Right atrium auricular region (tissue), 2 donors: ENCODE measurements at places on chromosomes 2 and 18.

- DNase-seq: no peak
Observed at GRCh38 chr2:201327678-201328077, 29.5 kb downstream of the FLACC1 start.

DNA sequence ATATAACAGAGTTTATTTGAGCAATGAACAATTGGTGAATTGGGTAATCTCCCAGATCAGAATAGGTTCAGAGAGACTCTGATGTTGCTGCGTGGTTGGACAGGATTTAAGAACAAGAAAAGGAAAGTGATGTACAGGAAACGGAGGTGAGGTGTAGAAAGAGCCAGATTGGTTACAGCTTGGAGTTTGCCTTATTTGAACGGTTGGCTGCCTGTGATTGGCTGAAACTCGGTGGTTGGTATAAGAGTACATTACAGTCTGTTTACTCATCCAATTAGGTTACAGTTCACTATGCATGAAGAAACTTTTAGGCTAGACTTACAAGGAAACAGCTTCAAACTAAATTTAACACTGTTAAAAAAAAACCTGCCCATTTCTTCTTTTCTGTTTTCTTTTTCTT, 68.0 kb upstream of the CABLES1 start:
- no peak for DNase-seq

DNA sequence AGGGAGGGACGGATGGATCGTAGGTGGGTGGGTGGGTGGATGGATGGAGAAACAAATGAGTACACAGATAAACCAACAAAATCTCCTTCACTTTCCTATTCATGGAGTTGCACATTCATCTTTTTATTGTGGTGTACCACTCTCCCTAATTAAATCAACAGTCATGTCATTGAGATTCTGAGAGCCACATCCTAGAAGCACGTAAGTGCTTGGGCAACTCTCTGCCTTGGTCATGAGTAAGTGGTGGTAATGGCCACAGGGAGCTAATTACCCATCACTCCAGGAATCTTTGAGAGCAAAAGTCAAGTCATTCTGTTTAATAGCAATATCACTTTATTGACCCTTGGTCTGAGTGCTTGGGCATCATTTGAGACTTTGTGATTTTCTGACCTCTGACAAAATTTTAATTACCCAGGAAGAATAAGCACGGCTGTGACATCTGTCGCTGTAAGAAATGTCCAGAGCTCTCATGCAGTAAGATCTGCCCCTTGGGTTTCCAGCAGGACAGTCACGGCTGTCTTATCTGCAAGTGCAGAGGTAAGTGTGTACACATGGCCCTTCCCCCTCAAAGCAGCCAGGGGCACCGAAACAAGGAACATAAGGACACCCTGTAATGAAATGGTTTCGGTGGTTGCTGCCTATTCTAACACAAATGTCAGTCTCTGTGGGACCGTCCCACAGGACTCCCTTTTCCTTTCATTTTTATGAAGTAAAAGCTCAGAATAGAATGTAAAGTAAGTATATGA, 85.9 kb downstream of the FEZ2 start:
- DNase-seq: no peak

DNA sequence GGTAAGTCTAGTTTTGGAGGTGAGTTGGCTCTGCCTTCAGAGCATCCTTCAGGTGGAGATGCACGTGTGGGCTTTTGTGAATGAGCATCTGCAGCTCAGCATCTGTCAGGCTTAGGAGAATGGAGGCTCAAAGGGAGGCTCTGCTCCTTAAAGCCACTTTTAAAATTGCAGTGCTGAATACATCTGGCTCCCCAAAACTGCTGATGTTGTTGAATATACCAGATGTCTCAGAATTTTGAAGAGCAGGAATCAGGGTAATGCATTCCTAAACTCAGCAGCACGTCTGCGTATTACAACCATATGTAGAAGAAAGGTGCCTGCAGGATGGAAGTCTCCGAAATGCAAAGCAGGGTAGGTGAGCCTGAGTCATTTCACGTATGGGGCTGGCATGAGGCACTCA, 106.5 kb upstream of the EFEMP1 start:
- no peak for DNase-seq

- no peak for DNase-seq
Observed at GRCh38 chr18:48308027-48308635, 101.1 kb downstream of the ZBTB7C start.

GRCh38 chr2:161199912-161200701, 39.9 kb downstream of the TANK start:
- no peak for DNase-seq

GRCh38 chr2:161096336-161096735, 63.9 kb upstream of the TANK start:
- DNase-seq: no peak

DNA sequence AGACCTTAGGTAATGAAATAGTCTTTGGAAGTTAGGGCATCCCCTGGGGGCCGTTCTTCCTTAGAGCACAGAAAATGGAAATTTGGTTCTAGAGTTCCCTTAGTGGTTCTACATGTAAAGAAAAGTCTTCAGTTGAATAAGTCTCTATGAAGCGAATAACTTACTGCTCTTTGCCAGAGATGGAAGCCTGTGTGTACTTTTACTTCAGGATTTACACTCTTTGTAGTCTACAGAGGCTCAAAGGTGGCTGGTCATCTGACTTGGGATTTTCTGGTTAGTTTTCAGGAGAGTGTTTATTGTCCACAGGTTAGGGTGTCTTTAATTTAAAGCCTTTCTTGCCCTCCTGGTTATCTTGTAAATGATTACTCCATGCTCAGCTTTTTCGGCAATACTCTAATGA, 210.6 kb downstream of the ZNF521 start:
- DNase-seq: no peak
